HCT116 (cell line): ENCODE measurements at places on chromosomes 2 and 18.

DNA sequence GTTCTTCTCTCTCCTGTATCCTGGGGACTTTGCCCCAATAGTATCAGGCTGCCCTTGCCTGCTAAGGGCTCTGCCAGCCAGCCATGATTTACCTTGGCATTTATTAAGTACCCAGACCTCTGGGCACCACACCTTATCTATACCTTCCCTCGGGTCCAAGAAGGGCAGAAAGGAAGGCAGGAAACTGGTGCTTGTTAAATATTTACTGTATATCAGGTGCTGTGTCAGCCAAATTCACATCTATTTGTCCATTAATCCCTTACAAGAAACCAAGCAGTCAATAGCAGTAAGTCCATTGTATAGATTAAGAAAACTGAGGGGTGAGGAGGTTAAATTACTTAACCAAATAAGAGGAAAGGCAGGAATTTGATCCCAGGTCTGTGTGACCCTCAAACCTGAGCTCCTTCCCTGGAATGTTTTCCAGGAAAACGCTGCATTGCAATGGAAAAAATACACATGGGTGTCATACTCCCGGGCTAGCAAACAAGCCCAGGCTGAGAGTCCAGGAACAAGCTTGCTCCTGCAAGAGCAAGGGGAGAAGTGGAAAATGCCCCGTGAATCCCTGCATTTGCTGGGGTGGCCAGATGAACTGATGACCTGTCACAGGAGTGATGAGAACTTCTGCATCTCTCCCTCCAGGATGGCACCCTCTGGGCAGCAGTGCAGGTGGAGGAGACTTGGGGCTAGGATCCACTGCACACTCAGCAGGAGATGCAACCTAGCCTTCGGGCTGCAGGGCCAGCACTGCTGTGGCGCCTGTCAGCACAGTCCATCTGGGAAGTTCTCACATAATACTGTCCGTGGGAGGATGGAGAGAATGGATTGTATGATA, 30.4 kb downstream of the CIB4 start:
- no peak for DNase-seq

DNA sequence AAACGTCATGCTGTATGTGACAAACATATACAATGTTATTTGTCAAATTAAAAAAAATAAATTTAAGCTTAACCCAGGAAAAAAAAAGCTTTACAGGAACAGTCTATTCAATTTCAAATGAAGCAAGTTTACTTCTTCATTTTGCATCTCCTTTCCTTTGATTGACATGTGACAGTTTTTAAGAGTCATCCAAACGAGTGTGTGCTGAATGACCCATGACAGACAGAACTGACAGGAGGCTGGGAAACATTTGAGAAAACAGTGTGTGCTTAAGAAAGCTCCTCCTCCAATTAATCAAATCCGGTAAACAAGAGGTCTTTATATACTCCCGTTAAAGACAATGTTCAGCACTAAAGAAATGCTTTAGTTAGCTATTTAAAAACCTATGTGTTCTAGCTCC, 177.7 kb downstream of the SRBD1 start:
- DNase-seq, result no peak

- DNase-seq, result no peak
Measured at GRCh38 chr2:235421618-235422017, 72.2 kb upstream of the AGAP1 start.

- DNase-seq, result no peak
Measured at GRCh38 chr18:66119347-66119746, 368.5 kb downstream of the CDH7 start.
